ENCODE measurements at places on chromosomes 3 and 15. TPM values are rescaled to one million over a fixed set of nuclear protein-coding genes. Genes with fewer than 3 reads are reported as not detected.

GRCh38 chr3:30760737-30761136 lies 133.7 kb downstream of the GADL1 start:
- H3K36me3 ChIP-seq: no peaks in the 10 kb centered on the region
- peaks cover 6% of the 10 kb centered on the region for H3K4me1 ChIP-seq
- H3K27ac ChIP-seq: no peak overlapping the region
- H3K4me3 ChIP-seq: no peak overlapping the region
- DNase-seq: no peak

PLA2G4E gene
- not detected for total RNA-seq

CIB2 gene
- 5.6 TPM for total RNA-seq

EFHB gene
- total RNA-seq: not detected
